ENCODE measurements at places on chromosomes 2 and 18.

- no peak for DNase-seq
Measured at GRCh38 chr2:69437751-69438154, 518 bp upstream of the NFU1 start.

DNA sequence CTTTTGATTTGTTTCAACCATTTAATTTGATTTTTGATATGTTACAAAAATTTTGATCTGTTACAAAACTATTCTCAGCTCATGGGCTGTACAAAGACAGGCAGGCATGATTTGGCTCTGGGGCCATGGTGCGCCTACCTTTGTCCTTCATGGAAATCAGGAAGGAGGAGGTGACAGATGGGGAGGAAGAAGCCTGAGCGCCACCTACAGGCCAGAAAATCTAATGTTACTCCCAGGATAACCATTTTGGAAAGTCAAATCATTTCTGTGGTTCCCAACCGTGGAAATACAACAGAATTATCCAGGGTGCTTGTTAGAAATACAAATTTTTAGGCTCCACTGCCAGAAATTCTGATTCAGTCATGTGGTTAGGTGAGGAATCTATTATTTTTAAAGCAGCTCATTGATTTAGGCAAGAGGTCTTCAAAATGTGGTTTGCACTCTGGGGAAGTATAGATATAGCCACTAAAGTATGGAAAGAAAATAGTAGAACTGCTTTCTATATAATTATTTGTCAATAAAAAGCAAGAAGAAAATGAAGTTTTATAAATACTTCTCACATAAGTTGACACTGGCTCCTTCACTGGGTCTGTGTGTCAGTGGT lies 93.9 kb downstream of the EVA1A start:
- no peak for DNase-seq

DNA sequence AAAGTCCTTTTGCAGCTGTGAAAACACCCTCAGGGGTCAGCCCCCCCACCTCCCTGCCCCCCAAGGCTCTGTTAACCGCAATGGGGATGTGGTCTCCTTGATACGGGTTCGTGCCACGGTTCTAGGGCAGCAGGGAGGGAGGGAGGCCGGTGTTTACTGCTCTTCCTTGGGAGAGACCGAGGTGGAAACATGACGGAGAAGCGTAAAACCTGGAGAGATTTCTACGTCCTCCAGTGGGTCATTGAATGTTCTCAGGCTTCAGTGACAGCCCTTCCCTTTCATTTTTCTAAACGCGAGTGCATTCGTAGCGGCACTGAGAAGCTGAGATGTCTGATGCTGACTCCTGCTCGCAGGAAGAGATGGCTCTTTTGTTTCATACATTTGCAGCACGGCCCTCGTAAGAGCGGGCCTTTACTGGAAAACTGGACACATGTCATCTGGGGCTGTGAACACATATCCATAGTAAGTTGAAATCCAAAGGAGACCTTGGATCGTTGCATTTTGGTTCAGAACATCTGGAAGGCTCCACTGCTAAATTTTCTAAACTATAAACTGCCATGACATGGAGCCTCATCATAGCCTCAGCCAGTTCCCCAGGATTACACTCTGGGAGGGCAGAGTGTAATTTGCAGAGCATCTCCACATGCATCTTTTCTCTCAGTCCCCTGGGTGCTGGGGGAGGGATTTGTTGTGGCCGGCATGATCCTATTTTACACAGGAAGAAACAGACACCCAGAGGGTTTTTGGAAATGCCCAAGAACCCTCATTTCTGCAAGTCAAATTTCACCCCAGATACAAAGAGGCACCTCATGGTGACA lies 40.6 kb upstream of the HDAC4 start:
- no peak for DNase-seq

- DNase-seq, result no peak
Measured at GRCh38 chr2:216066230-216066629, 15.4 kb downstream of the PECR start.

- DNase-seq, result no peak
Measured at GRCh38 chr2:99376254-99376864, 39.2 kb downstream of the EIF5B start.

- no peak for DNase-seq
Measured at GRCh38 chr2:168686452-168687191, 115.8 kb upstream of the NOSTRIN start.

DNA sequence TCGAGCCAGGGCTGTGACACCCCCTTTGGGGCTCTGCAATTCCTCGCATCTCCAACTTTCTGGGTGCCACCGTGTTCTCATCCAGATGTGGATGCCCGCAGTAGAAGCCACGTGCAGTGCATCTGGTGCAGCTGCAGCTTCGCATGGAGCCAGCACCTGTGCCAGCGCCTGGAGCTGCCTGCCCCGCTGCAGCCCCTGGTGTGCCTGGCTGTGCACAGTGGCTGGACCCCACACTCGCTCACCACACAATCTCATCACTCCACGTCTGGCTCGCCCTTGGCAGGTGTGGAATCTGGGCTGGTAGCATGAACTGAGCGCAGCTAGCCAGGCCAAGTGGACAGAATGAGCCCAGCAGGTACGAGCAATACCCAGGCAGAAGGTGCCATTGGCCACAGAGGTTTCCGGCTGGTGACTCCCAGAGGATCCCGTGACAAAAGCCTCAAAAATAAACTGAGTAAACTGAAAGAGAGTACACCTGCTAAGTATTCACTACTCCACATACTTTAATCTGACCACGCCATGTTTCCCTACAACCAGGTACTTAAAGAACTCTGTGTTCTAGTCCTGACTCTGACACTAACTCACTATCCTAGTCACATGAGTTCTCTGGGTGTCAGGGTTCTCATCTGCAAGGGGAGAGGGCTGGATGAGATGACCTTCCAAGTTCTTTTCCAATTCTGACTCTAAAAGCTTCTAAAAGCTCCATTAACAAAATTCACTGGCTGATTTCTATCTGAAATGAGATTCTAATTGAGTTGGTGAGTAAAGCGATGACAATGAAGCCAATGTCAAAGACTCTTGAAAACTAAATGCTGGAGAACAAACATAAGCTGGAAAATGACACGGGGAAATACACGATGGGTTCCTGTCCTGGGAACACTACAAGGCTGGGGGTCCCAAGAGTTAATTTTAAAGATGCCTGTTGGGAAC lies 37.1 kb downstream of the RNF152 start:
- no peak for DNase-seq

DNA sequence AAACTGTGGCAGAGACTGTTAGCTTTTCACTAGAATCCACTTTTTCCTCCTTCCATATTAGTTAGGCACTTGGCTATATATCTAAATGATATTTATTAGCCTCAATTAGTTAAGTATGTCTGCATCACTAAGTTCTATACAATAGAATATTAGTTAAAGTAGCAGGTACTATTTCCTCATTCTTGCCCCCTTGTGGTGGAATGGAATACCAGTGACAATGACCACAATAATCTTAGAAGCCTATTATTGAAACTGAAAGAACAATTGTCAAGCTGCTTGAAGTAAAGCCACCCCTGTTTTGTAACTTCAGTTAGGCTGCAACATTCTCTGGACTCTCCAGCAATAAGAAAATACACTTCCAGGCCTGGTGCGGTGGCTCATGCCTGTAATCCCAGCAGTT lies 476.3 kb upstream of the VWC2L start:
- no peak for DNase-seq

GRCh38 chr2:2698182-2699120 lies 367.4 kb upstream of the MYT1L start:
- DNase-seq, result no peak

DNA sequence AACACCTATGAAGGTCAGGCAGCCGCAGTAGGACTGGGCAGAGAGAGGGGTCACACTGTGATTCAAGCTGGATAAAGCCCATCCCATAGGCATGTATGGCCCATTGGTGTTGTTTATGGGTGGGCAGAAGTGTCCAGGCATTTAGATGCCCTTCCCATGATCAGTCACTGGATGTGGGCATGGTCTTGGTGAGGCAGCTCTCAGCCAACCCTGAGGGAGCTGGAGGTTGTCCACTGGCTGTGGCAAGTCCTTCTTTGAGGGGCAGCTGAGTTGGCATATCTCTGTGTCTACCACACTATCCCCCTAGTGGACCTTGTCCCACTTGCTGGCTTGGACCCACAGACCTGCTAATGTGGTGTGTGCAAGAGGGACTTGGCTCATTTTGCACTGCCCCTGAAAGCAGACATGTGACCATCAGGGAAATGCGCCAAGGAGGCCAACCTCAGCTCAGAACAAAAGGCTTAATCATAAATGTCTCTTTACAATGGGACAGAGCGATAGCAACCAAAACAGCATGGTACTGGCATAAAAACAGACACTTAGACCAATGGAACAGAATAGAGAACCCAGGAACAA lies 82.0 kb downstream of the TMEM17 start:
- no peak for DNase-seq

DNA sequence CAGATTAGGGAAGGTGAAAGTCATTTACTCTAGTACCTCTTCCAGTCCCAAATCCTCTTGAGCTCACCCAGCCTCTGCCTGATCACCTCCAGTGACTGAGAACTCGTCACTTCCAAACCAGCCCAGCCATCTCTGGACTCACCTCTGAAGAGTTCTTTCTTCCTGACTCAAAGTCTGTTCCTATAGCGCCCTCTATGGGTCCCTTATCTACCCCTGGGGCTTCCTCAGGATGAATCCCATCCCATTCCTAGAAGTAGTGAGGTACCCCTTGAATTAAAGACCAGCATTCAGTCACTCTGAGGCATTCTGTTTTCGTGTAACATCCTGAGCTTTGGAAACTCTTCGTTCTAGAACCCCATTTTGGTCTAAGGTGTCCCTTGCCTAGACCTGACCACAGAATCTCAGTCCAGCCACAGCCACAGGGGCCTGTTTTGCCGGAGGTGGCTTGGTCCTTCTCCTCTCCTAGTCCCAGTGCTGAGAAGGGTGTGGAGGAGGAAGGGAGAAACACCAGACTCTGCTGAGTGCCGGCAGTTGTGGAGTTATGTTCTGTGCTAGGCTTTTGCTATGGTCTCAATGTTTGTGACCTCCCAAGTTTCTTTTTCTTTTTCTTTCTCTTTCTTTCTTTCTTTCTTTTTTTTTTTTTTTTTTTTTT lies 32.7 kb downstream of the SIX3 start:
- no peak for DNase-seq

DNA sequence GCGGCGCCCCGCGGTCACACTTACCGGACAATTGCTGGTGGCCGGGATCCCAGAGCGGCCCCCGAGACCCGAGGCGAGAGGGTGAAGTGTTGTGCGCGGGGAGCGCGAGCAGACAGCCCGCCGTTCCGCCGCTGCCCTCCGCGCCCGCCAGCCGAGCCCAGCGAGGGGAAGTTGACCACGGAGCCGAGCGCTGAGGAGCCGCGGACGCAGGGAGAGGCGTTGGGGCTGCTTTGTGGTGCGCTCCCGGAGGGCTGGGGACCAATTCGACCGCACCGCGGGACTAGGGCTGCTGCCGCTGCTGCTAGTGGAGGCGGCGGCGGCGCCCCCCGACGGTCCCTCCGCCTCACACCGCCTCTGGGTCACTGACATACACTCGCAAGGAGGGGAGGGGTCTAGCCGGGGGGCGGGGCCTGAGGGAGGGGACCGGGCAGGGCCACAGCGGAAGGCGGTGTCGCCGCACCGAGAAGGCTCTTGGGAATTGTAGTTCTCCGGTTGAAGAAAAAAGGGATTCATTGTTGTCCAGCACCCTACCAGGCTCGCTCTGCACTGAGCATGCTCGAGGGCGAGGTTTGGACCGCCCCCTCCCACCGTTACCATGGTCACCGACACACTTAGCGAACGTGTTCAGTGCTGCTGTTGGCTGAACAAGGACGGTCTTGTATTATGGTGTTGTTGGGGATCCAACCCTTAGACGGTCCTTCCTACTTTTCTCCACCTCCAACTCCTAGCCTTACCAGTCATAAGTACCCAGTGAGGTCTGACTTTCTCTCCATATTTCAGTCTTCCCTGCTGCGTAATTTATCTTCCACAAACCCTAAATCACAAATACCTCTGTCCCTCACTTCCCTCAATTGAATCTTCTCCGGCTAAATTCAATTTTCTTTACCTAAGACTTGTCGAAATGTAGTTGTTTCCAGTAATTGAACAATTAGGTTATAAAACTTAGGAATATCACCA lies at the start of gene PELI1:
PELI1 (minus strand) TSS at position 364 of the 957 bp plus-strand sequence. CDS start 36,110 bp downstream, outside the sequence.
- DNase-seq, result peak; percentile 84

DNA sequence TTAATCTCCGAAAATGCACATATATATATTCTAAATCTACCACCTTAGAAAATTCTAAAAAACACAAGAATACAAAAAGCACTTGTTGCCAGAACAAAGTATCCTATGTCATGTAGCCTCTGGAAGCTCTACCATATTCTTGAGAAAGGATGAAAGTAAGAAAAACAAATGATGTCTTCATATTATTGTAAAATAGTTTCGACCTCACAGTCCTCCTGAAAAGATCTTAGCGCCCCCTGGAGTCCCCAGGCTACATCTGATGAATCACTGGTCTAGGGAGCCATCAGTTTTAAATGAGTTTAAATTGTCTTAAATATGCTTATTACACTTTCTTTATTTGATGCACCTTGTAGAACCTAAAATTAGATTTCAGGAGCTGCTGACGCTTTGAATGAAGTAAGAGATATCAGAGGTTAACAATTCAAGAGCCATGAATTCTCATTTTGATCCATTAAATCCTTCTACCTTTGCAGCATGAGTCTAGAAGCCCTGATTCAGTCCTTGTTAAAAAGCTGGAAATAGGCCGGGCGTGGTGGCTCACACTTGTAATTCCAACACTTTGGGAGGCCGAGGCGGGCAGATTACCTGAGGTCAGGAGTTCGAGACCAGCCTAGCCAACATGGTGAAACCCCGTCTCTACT lies 138.8 kb downstream of the MCFD2 start:
- DNase-seq, result peak; percentile 3

- DNase-seq, result no peak
Measured at GRCh38 chr18:47513614-47514013, 262.2 kb upstream of the SKOR2 start.

- DNase-seq, result no peak
Measured at GRCh38 chr2:233075141-233075965, 15.2 kb downstream of the INPP5D start.

- DNase-seq, result no peak
Measured at GRCh38 chr2:17363846-17364245, 154.4 kb downstream of the RAD51AP2 start.

- peak; percentile 58 for DNase-seq
Measured at GRCh38 chr2:68909793-68910674, 38.8 kb upstream of the BMP10 start.

- no peak for DNase-seq
Measured at GRCh38 chr2:38171208-38171855, 95.4 kb upstream of the CYP1B1 start.

GRCh38 chr2:26528836-26529235 lies 50.9 kb upstream of the OTOF start:
- DNase-seq, result no peak
